ENCODE measurements at places on chromosomes 16 and 17.

DNA sequence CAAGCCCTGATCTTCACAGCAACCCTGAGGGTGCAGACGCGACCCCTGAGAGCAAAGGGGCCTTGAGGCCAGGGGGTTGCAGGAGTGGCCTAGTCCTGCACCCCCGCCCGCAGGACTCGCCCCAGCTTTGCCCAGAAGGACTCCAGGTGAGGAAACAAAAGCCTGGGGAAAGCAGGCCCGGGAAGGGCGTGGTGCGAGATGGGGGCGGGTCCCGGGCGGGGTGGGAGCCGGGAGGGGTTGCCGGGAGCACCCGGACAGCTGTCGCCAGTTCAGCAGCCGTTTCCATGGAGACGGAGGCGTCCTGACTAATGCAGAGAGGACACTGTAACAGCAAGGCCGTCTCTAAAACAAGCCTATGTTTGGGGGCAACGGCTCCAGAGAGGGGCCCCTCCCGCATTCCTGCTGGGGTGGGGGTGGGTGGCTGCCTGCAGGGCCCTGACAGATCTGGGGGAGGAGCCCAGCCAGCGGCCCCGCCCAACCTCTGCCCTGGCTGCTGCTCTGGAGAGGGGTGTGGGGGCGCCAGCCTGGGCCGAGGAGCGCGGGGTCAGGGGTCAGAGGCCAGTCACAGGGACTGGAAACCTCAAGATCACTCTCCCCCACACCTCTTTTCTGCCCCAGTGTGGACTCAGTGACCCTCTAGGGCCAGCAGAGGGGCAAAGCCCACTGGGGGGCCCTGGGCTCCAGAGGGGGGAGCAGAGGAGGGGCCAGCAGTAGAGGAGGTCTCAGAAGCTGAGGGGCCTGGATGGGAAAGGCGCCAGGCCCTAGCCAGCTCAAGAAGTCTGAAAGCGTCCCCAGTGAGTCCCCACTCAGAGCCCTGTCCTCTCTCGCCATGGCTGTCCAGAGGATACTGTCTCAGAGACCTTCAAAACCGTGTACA, 3.1 kb upstream of the TPPP3 start:
- DNase-seq, result no peak

DNA sequence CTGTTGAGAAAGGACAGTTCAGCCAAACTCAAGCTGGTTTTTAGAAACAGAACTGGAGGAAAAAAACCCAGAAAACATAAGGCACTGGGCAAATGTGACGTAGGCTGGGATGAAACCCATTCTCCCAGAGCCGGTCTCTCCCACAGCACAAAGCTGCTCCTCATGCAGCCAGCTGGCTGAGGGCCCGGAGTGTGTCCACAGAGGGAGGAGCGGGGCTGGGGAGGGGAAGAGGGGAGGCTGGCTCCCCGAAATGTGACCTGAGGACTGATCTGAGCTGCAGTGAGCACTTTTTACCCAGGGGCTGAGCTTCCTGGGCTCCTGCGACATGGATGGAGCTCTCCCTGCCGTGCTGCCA, 20.8 kb downstream of the FOXF1 start:
- no peak for DNase-seq

DNA sequence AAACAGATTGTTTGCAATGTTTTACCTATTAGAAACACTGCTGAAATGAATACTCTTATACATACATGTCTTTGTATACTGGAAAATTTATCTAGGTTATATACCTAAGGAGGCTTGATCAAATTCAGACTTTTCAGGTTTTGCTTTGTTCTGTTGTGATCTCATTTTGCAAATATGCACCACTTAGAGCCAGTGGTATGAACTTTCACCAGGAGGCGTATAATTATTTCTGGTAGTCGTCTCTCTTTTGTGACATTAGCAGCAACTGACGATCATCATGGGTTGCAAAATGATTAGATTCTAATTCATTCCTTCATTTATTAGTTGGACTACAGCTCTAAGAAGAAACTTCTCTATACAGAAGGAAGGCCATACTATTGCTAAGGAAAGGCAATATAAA, 26.9 kb downstream of the AP1G1 start:
- no peak for DNase-seq

GRCh38 chr17:49694847-49695697, 12.7 kb downstream of the SLC35B1 start:
- peak; percentile 53 for DNase-seq

GRCh38 chr16:80084614-80085013, 456.2 kb upstream of the DYNLRB2 start:
- no peak for DNase-seq

DNA sequence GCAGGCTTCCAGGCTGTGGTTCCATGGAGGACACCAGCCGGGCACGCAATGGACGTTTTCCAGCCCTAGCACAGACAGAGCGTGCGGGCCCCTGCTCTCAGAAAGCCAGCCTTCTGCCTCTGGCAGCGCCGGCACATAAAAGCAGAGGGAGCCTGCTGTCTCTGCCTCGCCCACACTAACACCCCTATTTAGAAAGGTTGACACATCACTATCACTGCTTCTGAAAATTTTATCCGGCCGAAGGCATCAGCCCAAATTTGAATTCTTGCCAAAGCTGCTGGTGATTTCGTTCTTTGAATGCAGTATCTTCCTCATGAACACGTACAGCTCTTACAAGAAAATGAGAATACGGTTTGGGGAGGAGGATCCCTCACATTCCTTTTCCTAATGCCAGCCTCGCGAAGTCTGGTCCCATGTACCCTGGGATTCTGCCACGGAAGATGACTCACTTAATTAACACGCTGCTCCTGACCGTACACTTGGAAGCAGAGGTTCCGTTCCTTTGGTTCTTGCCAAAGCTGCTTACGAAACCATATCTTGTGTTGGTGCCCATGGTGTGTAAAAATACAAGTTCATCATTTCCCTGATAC, 1.3 kb upstream of the RAB11FIP3 start:
- DNase-seq, result no peak

DNA sequence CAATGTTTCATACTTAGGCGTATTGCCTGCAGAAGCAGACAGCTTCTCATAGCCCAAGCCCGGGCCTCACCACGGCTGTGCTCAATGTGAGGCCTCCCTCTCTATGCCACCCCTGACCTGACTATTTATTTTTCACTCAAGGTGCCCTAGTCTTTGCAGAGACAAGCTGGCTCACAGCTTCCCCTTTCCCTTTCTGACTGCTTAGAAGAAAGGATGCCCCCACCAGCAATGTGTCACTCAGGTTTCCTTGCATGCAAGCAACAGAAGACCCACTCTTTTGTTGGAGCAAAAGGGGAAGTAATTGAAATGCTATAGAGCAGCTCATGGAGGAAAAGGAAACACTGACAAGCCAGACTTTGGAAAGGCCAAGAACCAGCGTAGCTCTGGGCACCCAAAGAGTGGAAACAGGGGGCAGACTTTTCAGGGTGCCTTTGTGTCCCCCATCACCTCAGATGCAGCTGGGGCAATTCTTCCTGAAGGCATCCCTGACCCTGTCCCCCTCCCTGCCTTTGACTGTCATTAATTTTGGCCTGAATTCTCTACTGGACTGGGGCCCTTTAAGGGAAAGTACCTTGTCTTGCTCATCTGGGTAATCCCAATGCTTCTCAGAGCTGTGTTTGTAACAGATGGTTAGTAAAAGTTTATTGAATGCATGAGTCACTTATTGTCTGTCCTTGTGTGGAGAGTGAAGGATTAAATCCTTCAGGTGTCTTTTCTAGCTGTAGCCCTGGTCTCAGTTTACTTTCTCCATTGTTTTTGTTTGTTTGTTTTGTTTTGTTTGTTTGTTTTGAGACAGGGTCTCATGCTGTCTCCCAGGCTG, 17.8 kb downstream of the RGS9 start:
- DNase-seq, result no peak

- DNase-seq, result no peak
Observed at GRCh38 chr16:7185689-7186088, 147.0 kb upstream of the RBFOX1 start.

DNA sequence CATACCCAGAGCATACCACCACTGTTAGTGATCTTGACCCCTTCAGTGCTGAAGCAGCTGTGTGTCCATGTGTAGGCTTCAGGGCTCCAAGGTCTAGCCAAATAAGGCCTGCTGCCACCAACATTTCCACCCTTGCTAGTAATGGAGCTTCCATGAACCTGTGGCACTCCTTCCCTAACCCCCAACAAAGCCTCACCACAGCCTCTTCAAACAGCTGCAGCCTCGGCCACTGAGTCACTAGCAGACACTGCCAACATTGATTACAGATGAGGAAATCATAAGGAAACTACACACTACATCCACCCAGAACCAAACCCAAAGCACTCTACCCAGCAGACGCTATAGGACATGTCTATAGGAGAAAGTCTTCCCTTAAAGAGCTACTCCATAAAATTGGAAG, 610.7 kb downstream of the KCNJ2 start:
- no peak for DNase-seq

DNA sequence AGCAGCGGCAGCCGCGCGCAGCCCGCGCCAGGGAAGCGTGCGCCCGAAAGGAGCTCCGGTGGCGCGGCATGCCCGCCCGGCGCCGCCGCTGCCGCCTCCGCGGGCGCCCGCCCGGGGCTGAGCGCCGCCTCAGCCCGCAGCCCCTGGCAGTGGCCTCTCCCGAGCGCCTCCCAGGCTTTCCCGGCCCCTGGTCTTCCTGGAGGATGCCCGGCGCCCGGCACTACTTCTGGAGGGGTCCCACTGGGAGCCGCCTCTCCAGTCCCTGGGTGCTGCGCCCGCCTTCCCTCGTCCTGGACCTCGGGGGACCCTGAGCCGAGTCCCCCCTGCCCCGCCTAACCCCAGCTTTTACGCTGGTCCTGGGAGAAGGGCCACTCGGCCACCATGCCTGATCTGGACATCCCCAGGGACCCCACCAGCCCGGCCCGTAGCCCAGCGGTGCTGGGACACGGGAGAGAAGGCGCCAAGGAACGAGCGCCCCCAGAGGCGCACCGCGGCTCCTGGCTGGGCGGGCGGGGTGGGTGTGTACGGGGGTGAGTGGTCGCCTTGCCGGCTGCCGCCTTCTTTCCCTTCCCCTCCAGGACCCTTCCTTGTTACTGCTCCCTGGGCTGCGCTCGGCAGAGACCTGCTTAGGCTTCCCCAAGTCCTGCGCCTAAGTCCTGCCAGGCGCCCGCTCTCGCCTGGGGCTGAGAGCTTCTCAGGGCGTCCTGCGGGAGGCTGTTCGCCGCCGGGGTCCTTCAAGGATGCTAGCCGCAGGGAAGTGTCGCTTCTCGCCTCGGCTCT, 704 bp downstream of the ASIC2 start:
- no peak for DNase-seq

DNA sequence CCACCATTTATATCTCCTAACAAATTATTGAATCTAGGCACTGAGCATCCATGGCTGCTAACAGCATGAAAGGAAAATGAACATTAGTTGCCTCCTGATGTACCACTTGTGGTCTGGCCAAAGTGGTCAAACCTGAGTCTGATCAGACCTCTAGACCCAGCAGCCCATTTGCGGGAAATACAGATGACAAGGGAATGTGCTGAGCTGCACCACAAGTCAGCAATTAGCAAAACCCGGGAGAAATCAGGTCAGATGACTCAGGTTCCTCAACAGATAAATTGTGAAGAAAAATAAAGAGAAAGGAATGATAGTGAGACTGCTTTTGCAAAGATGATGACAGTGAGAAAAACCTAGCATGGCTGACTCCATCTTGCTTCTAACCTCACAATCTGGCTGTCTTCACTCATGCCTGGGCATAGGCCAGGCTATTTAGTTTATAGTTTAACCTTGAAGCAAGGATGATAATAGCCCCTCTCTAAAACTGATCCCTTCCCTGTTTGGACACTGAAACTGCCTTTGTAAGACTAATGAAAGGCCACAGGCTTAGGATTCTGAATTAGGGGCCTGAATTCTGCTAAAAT, 142.7 kb upstream of the ASIC2 start:
- no peak for DNase-seq

- no peak for DNase-seq
Observed at GRCh38 chr17:21171970-21172510, 41.9 kb downstream of the TMEM11 start.

- DNase-seq, result no peak
Observed at GRCh38 chr16:84785843-84786581, 33.8 kb upstream of the CRISPLD2 start.

DNA sequence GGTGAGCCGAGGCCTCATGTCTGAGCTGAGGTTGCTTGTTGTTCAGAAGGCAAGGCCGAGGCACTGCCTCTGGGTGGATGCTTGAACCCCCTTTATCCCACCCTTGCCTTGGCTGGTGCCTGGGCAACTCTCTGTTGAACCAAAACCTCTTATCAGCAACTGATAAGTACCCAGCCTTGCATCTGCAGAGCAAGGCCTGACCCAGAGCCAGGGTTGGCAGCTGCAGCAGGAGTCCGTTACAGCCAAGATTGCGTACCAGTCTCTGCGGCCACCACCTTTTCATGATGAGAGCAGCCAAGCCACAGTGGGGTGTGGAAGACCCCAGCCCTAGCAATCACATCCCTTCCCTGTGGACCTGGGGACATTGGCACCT, 118.3 kb downstream of the RAB11FIP4 start:
- no peak for DNase-seq

- DNase-seq, result no peak
Observed at GRCh38 chr16:79263425-79263824, 337.1 kb downstream of the MAF start.

- DNase-seq, result no peak
Observed at GRCh38 chr16:52613508-52613907, 66.6 kb upstream of the TOX3 start.

DNA sequence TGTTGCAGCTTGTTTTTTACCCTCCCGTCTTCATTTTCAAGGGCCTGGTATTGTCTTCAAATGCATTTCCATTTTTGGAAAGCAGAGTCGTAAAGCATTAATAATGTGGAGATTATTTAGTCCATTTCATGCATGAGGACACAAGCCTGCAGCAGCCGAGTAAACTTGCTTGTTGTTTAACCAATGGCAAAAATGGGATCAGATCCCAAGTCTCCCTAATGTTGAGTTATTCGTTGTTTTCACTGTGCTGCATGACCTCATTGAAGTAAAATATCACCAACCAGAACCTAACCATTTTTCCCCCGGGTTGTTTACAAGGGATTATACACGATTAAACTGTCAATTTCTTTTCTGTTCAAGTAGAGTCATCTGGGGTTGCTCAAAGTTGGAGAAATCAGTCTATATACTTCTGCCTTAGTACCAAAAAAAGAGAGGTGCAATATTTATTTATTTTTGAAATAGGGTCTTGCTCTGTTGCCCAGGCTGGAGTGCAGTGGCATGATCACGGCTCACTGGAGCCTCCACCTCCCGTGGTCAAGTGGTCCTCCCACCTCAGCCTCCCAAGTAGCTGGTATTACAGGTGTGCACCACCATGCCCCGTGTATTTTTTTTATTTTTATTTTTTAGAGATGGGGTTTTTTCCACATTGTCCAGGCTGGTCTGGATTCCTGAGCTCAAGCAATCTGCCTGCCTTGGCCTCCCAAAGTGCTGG, 12.4 kb downstream of the AMZ2 start:
- no peak for DNase-seq

GRCh38 chr17:9343516-9343915, 232.1 kb downstream of the STX8 start:
- no peak for DNase-seq
